C1 segment of cervical spinal cord (tissue), 14 donors: ENCODE measurements at places on chromosomes 5 and 9.

- no peak for DNase-seq
Observed at GRCh38 chr5:174972291-174972690, 247.9 kb downstream of the MSX2 start.

- DNase-seq = no peak
Observed at GRCh38 chr5:1277331-1277730, 17.5 kb downstream of the TERT start.

- DNase-seq = no peak
Observed at GRCh38 chr9:33165263-33166151, 1.6 kb downstream of the B4GALT1 start.

DNA sequence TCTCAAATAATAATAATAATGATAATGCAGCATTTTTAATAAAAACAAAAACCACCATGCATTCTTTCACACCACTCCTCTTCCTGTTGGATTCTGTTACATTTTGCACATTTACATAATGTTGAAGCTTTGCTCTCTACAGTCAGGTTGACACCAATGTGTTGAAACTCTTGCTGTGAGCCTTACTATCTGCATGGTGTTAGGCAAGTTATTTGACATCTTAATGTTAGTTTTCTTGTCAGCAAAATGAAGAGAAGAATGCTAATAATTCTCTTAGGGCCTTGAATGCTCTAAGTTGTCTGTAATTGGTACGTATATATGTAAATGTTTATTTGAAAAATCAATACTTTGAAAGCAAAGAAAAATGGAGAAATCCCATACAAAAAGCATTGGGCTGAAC lies 525.5 kb upstream of the PTGER4 start:
- DNase-seq = no peak

DNA sequence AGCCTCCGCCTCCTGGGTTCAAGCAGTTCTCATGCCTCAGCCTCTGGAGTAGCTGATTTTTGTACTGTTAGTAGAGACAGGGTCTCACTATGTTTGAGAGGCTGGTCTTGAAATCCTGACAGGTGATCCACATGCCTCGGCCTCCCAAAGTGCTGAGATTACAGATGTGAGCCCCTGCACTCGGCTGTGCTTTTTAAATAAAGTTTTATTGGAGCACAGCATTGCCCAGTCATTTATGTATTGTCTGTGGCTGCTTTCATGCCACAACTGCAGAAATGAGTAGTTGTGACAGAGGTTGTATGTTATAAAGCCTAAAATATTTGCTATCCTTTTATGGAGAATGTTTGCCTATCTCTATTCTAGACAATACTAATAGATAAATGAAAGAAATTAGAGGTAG lies 169.2 kb downstream of the AOPEP start:
- no peak for DNase-seq

- no peak for DNase-seq
Observed at GRCh38 chr5:149452665-149453617, 73.8 kb upstream of the IL17B start.

DNA sequence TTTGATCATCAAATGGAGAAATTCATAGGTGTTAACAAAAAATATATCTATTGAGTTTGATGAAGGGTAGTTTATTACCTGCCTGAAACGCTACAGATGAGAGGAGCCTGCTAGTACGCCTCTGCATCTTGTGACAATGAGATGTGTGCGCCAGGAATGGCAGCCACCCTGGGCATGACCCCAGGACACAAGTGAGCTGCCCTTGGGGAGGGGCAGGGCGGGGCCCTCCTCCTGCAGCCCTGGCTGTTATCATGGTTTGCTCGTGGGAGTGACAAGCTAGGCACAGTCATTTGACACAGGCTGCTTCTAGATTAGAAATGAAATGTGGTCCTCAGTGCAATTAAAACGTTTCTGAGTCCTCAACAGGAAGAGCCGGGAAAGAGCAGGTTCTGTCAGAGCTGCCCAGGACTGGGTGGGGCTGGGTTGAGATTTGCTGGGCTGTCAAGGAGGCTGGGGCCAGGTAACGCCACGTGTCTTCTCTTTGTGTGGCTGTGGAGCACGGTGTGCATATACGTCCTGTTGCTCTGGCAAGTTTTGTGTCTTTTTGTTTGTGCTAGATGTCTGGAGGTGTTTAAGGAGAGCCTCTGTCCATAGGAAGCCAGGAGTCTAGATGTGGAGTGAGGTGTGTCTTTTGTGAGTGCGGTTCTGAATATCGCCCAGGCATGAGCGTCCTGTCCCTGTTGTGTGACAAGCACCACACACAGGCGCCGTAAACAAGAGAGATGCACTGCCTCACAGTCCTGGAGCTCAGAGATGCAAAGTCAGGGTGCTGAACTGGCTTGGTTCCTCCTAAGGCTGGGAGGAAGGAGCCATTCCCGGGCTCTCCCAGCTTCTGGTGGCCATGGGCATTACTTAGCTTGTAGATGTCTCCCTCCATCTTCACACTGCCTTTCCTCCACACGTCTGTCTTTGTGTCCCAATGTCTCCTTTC lies 129.0 kb upstream of the IRX4 start:
- DNase-seq = no peak

DNA sequence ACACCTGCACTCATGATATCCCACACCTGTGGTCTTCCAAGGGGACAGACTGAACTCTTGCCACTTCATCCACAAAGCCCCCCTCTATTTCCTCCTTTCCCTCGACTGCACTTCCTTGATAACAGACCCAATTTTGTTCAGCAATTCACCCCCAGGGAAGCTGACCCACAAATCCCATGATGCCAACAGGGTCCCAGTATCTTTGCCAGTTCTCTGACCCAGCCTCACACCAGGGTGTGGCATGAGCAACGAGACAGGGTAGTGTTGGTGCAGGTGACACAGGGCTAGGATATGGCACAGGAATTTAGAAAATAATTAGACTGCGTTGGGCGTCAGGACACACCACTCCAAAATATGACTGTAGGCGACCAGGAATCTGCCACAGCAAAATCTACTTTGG lies 30.2 kb upstream of the KCNIP1 start:
- no peak for DNase-seq

- no peak for DNase-seq
Observed at GRCh38 chr9:84874022-84874421, 204.5 kb downstream of the NTRK2 start.

DNA sequence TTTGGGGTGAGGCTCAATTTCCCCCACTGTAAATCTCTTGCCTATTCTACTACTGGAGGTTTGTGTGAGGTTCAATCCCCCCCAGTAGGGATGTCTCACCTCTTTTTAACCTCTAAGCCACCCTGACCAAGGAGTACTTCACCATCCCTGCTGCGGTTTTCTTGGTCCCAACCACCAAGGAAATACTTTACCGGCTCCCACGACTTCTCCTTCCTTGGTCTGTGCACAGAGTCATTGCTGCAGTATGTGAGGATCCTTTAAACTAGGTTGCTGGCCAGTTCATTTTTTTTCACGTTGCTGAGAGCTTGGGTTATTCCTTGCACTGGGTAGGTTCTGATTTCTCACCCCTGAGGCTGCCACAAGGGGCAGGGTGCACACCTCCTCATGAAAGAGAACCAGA lies 22.5 kb upstream of the HMGCS1 start:
- no peak for DNase-seq

GRCh38 chr5:150067405-150067960 lies 18.9 kb downstream of the CSF1R start:
- no peak for DNase-seq

GRCh38 chr9:5511935-5512580 lies 1.7 kb downstream of the PDCD1LG2 start:
- no peak for DNase-seq

DNA sequence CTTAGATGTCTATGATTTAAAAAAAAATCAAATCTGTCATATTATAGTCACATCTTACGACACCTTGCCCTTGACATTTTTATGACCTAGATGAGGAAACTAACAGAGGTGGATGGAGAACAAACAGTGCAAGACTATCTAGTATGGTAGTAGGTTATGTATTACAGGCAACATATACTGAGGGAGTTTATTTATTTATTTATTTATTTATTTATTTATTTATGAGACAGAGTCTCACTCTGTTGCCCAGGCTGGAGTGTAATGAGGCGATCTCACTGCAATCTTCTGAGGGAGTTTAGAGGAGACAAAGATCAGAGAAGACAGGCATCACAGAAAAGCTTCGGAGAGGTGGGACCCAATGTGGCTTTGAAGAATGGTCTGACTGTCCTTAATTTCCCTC lies 4.5 kb upstream of the PBX3 start:
- no peak for DNase-seq

- no peak for DNase-seq
Observed at GRCh38 chr5:171428168-171428696, 8.8 kb downstream of the FGF18 start.

DNA sequence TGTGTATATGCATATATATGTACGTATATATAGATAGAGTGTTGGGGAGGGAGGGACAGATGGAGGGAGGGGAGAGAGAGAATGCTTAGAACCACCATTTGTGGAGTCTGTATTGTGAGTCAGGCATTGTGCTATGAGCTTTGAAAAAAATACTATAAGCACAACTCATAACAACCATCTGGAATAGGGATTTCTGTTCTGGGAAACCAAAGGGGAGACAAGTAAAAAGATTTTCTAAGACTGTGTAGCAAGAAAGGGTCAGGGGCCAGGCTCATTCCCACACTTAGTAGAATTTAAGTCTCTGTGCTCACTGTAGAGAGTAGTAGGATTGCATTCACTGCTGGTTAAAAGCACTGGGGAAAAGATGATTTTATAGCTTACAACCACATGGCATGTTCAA lies 202.3 kb upstream of the SGCD start:
- no peak for DNase-seq

GRCh38 chr9:5449521-5450358 lies 602 bp upstream of the CD274 start:
- DNase-seq = no peak

DNA sequence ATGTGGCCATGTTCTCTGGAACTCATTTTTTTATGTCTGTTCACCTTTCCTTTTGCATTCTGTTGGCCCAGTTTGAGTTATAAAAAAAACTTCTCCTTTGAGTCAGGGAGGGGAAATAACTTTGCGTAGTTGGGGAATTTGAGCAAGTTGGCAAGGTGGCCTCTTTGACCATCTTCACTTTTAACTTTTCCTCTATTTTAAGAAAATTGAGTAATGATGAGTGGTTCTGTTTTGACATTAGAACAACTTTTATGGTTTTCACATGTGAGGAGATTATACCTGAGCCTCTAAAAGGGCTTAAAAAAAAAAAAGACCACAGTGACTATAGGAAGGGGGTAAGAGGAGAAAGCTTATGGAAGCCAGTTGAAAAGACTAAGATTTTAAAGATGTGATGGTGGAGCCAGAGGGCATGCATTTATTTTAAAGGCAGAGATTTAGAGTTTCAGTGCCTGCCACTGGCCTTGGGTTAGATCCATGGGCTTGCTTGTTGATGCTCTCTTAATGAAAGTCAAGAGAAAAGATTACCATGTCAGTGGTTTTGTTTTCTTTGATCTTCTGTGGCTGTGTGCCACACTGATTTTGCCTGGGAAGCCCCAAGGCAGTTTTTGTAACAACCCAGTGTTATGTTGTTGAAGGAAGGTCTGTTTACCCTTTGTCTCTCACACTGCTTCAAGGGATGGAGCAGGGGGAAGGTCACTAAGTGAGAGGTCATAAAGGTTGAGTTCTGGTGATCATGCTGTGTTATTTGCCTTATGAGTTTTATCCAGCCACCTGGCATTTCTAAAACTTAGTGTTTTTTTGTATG lies 219.7 kb upstream of the CD180 start:
- no peak for DNase-seq

GRCh38 chr9:134170532-134171315 lies 6.4 kb upstream of the RNU6ATAC start:
- no peak for DNase-seq

DNA sequence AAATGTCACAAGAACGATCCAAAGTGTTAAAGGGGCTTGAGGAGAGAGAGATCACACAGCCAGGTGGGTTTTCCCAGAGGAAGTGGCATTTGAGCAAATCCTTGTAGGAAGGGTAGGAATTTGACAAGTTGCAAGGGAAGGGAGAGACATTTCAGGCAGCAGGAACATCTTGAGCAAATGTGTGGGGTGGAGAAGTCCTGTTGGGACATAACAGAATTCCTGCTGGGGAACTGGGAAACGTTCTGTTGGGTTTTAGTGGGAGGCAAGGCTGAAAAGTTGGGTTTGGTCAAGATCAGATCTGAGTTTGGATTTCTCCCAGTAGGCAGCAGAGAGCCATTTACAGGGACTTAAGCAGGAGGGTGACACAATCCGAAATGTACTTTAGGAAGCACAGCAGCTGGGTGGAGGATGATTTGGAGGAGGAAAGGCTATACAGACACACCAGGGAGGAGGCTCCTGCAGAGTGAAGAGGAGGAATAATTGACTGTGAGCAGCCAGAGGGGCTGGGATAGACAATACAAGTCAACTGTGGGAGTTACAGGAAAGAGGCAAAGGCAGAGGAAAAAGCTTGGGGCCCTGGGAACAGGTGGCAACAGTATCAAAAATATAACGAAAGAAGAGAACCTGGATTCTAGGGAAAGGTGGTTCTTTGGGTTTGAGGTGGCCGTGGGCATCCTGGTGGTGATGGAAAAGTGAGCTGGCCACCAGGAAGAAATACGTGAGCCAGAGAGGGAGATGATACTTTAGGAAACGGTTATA lies 3.1 kb upstream of the ZSWIM6 start:
- DNase-seq = no peak

- no peak for DNase-seq
Observed at GRCh38 chr9:8224381-8224801, 424.8 kb upstream of the DMAC1 start.

GRCh38 chr9:4541856-4542255 lies 51.6 kb downstream of the SLC1A1 start:
- no peak for DNase-seq

- no peak for DNase-seq
Observed at GRCh38 chr9:107215381-107215780, 67.7 kb upstream of the RAD23B start.

DNA sequence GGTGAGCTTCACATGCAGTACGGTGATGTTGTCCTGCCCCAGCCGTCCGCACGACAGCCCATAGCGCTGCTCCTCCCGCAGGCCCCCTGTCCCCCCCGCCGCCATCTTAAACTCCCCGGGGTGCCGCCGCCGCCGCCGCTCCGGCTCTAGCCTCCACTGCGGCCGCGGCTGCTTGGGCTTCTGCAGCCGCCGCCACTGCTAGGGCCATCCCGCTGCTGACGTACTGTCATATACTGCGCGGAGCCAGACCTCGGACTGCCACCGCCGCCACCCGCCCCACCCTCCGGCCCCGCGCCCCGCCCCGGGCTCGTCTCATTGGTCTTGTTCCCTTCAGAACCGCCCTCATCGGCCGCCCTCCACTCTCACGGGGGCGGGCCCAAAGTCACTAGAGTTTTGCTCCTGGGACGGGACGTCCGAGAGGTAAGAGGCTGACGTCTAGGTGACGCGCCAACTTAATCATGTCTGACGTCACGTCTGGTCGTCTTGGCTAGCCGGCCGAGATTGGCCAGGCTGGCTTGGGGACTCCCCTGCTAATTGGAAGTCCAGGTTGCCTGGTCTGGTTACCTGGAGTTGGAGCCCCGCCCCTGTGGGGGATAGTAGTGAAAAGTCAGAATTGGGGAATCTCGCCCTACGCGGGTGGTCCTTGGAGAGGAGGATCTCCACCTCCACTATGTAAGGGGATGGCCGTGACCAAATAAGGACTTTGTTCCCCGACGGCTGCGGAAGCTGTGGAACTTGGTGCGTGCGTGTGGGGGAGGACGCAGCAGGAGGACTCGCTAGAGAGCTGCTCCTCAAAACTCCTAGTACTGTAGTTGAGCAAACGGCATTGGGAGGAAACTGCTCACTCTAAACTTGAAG lies at the start of gene ELL2:
ELL2 (minus strand) TSS at position 235 of the 858 bp plus-strand sequence; CDS start at position 105, 130 bp downstream.
- peak; percentile 97 for DNase-seq

- no peak for DNase-seq
Observed at GRCh38 chr9:87333802-87334201, 163.9 kb upstream of the DAPK1 start.

- no peak for DNase-seq
Observed at GRCh38 chr9:115301581-115301980, 183.6 kb upstream of the TNC start.
